ENCODE measurements at places on chromosomes 3 and 15.

- peak; percentile 73 for DNase-seq
Measured at GRCh38 chr3:131174752-131175151, 148.1 kb downstream of the NEK11 start.

- DNase-seq: no peak
Measured at GRCh38 chr3:23455084-23455483, 252.0 kb downstream of the UBE2E2 start.

GRCh38 chr3:164416491-164417222 lies 661.6 kb downstream of the SI start:
- no peak for DNase-seq

- DNase-seq: no peak
Measured at GRCh38 chr15:31605467-31605931, 278.9 kb downstream of the KLF13 start.

DNA sequence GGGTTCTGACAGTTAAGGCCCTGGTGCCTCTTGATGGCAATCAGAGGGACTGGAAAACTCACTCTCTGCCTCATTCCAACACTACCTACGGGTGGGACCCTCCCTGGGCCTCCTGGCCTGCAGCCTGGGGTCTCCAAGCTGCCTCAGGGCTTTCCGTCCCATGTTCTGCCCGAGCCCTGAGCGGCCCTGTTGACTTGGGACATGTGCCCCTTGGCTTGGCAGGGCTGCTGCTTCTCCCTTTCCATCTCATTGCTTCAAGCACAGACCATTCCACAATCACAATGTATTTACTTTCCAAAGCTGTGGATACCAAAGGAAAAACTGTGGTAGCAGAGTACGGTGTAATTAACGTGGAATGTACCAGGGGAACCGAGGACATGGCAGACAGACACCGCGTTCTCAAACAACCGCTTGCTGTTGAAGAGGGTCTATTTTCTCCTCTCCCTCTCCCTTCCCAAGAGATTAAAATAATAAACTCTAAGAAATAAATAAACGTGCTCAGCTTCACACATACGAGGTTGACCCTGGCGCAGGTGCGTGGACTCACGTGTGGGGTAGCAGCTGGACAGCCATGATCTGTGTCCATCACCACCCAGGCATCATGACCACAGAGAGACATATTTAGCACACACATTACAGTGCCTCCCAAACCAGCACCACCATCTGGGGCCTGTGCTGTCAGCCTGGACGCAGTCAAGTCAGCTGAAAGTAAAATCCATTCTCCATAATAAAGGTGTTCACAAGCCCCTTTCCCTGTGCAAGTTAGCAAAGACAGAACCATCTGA lies 172.0 kb downstream of the XXYLT1 start:
- DNase-seq: no peak

DNA sequence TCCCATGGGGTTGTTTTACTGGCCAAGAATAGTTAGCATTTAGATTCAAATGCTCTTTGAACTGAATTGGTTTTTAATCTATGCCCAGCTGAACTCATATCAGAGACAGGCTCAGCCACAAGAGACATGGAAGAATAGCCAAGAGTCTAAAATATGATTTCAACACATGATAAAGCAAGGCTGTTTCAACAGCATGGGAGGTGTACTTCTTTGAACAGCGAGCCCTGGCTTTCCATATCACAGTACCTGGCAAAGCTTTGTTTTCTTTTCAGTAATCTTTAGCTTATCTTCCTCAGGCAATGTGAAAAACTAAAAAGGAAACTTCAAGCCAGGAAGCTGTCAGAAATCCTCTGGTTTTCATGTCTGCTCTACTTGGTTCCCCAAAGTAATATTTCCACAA lies 413.6 kb upstream of the ADAMTS9 start:
- DNase-seq: no peak

DNA sequence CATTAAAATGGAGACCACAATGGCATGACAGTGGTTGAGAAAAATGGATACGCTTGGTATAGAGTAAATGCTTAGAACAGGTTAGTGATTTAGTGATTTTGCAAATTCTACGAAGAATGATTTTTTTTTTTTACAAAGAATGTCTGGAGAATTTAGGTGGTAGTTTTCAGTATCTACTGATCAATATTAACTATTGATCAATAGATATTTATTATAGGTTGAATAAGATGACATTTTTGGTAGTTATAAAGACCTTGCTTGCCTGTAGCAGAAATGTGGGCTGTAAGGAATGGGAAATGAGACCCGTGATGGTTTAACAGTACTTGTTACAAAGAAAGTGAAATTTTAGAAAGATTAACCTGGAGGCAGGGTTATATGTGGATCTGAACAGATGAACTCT lies 137.5 kb downstream of the NR2F2 start:
- no peak for DNase-seq

DNA sequence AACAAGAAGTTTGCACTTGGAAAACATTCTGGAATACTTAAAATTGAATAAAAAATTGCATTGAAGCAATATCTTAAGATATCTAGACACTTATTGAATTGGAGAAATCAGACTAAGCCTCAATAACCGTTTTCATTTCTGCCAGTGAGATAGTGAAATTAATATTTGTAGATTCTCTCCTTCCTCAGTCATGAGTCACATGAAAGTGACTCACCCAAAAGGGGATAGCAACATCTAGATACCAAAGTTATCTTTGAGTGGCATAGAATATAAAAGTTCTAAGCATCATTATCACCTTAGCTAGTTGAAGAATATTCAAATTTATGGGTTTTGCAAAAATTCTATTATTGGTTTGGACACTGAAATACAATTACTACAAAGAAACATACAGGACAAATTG lies 614.8 kb upstream of the ZNF717 start:
- no peak for DNase-seq

DNA sequence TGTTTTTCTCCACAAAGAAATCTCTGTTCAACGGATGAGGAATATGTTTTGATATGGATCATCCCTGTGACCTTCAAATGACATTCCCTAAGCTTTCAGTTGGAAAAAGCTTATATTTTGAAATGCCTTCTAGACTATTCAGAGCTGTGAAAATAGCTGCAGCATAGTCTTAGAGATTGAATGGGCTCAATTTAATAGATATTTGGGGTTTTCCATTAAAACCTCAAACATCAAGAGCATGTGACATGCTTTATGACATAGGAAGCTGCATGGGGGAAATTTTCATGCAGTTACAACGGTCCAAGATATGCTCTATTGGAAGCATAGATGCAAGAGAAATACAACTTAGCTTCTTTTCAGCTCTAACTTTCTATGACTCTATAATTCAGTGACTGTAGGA lies 102.8 kb downstream of the LSAMP start:
- DNase-seq: no peak

- DNase-seq: no peak
Measured at GRCh38 chr3:63814237-63814636, 4.9 kb upstream of the C3orf49 start.

GRCh38 chr3:43862992-43863805 lies 172.5 kb downstream of the ABHD5 start:
- no peak for DNase-seq

DNA sequence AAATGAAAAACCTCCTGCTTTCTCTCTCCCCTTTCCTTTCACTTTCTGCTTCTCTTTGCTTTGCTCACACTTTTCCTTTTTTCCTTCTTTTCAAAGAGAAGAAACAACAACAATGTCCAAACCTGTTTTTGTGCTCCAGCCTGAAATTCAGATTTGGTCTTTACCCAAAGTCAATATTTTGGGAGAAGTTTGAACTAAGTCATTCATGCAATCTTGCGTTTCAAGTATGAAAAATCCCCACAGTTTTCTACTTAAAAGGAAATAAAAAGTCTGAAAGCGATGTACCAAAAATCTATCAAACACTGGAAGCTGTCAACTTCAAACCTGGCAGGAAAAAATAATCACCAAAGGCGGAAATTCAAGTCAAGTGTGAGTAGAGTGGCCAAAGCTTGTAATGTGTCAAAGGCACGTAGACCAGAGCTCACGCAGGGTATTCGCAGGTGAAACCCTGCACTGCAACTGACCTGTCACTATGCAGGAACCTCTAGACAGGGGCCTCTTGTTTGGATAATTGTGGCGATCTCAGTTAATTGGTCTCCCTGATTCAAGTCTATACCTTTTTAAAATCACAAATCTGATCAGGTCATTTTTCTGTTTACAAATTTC lies 118.8 kb upstream of the GALNT15 start:
- no peak for DNase-seq

All from activated CD8-positive, alpha-beta T cell treated with anti-CD3 and anti-CD28 coated beads, Interleukin-2, amount 10 ng/mL, durations not matched to agents 7 days and 5 days (primary cell).